ENCODE measurements at places on chromosomes 5 and 9. TPM values are rescaled to one million over a fixed set of nuclear protein-coding genes. Genes with fewer than 3 reads are reported as not detected.

The FST gene
- 0.98 TPM for total RNA-seq

The POLR1E gene
- 58.2 TPM for total RNA-seq

The ARID3C gene
- not detected for total RNA-seq

The DMRTA1 gene
- total RNA-seq: 30.1 TPM
